ENCODE measurements at places on chromosomes 12 and 14.
A peak's percentile ranks its signal among the peaks of the same experiment; 100 is the strongest.

DNA sequence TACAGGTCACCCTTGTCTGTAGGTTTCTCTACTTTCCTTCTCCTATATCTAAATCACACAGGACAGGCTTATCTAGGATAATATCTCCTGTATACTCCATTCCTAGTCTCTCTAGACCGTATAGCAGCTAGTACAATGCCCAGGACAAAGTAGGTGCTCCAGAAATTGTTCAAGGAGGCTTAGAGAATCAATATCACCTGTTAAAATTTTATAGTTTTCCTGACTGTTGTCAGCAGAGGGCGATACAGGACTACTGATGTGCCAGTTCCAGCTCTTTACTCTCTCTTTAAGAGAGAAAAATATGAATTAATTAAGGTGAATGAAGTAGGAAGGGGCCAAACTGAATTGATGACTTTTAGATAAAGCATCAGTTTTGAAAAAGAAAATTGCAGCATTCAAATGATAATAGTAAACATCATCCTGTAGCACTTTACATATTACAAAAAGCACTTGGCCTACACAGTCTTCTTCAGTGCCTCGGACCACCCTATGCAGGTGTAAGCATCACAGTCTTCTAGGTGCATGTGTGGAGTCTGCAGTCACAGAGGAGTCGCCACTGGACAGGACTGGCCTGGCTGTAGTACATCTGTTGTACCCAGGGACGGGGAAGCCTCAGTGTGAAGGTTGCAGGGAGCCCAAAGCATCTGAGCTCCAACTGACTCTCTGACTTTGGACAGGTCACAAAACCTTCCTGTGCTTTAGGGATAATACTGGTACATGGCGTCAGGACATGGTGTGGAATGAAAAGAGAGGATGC is 61.9 kb upstream of the MAX start:
- peak; percentile 70 for DNase-seq

- no peak for DNase-seq
Measured at GRCh38 chr12:31029468-31029867, 44.2 kb upstream of the DDX11 start.

DNA sequence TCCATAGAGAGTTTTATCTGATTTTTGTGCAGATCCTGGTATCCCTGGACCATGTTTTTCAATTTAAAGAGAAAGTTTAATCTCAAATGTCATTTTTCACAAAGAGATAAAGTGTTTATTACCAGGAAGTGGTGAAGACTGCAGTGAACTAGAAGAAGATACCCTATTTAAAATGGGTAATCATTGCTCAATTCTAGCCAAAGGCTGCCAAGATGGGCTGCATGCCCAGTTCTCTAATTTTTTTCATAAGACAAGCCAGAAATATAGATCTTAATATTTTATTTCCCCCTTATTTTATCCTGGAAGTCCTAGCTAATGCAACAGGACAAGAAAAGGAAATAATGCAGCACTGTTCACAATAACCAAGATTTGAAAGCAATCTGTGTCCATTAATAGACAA is 343.5 kb downstream of the PCNX1 start:
- no peak for DNase-seq

DNA sequence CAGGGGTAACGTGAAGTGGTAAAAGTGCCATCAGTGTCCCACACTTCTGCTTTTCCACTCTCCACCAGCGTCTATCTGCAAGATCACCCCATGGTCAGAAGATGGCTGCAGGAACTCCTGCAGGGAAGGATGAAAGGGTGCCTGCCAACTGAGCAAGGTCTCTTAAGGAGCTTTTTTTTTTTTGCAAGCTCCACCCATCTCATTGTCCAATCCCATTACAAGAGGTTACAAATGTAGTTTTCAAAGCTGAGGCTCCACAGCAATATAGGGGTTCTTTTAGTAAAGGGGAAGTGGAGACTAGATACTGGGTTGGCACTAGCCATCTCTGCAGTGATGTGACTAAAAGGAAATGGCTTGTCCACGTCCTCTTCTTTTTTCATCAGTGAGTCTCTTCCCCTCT is 5.9 kb upstream of the BHLHE41 start:
- DNase-seq = no peak

- no peak for DNase-seq
Measured at GRCh38 chr12:69649529-69649928, 38.8 kb upstream of the LRRC10 start.

Data from CD4-positive, alpha-beta T cell treated with Interleukin-10 for 1 hour (primary cell).